ENCODE measurements at places on chromosomes 5 and 9.

GRCh38 chr5:143435210-143435657 is 31.7 kb upstream of the NR3C1 start:
- no peak for DNase-seq

GRCh38 chr9:16139774-16140173 is 586.9 kb downstream of the CCDC171 start:
- DNase-seq = no peak

DNA sequence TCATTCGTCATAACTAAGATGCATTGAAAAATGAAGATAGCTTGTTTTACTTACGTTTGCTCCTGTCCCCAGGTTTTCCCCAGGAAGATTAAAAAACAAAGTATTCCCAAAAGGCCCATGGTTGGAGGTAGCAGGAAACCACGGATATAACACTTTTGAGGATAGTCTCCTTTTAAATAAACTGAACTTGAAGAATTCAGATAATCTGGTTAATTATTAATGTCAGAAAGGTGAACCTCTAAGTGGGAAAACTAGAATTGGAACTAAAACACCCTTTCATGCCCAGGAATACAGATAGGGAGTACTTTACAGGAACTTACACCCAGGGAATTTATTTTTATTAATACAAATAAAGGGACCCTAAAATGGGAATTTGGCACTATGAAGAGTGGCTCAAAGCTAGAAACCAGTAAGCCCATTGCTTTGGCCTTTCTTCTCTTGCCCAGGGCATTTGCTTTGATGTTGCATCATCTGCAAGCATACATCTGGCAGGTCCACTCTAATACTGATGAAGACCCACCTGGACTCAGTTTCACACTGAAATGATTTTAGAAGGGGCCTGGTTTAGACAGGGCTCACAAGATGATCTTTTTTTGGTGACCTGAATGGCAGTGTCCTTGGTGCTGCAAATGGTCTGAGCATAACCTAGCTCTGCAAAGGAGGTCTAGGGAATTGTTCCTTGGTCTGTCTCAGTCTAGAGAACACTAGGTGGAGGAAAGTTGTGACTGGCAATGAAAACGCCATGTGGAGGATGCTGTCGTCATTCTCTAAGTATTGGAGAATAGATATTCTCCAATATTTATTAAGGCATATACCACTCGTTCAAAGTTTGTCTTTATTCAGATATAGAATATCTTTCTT is at the start of gene C5:
TSS of gene C5 (minus strand) at position 148 of the 861 bp plus-strand sequence. CDS start at position 119, 29 bp downstream.
- no peak for DNase-seq

- no peak for DNase-seq
Observed at GRCh38 chr5:4089087-4089486, 493.5 kb downstream of the IRX1 start.

GRCh38 chr5:93589152-93589828 is 6.3 kb downstream of the NR2F1 start:
- DNase-seq = no peak

DNA sequence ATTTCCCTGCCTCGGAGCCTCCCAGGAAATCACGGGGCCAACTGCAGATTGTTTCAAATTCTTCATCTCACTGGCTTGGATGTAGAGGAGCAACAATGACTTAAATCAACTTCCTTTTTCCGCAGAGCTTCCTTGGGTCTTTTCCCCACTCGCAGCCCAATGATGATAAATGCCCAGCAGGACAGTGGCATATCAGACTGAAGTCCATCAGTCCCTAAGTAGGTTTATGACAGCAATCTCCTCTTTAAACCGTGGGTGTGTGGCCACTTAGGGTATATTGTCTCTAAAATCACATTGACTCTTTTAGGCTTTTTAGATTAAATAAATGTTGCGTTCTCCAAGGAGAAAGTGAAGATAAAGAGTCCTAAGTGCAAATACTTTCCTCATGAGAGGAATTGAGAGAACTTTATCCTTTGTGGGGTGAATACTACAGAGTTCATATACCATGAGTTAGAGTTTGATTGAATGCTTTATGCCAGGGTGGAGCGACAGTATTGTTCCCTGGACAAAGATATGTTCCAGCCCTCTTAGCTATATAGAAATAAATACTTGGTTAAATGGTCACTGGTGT is 59.1 kb downstream of the IQGAP2 start:
- DNase-seq = no peak

All from T1000 (cell line).